Activated T-cell treated with anti-CD3 and anti-CD28 coated beads for 24 hours (primary cell): ENCODE measurements at places on chromosomes 12 and 14.

DNA sequence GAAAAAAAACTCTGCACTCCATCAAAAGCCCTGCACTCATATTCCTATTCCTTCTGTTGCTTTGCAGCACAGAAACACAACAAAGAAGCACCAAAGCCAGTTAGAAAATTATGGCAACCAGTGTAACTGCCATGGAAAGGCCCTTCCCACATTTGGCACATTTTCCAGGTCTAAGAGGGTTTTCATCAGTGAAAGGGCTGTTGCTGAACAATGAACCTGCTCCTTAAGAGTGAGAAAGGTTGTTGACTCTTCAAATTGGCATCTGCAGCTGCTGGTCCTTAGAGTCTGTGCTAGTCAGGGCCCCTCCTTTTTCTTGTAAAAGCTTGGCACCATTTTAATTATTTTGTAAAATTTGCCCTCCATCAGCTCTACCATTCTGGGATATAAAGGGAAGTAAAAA, 378.7 kb upstream of the KITLG start:
- DNase-seq = no peak

DNA sequence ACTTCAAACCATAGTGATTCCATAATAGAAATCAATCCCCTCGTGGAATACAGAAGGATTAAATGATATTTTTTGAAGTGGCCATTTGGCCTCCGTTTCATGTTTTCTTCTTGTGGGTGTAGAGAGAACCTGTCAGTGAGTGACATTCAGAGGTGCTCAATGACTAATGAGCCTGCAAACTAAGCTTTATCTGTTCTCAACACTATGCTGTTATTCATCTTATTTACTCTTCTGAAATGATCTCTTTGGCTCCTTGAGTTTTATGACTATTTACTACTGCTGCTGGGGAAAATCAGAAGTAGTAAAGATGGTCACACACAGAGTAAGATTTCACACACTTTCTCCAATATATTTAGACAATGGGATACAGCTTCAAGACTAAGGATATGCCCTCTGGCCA, 30.4 kb downstream of the ATP2B1 start:
- DNase-seq = no peak

DNA sequence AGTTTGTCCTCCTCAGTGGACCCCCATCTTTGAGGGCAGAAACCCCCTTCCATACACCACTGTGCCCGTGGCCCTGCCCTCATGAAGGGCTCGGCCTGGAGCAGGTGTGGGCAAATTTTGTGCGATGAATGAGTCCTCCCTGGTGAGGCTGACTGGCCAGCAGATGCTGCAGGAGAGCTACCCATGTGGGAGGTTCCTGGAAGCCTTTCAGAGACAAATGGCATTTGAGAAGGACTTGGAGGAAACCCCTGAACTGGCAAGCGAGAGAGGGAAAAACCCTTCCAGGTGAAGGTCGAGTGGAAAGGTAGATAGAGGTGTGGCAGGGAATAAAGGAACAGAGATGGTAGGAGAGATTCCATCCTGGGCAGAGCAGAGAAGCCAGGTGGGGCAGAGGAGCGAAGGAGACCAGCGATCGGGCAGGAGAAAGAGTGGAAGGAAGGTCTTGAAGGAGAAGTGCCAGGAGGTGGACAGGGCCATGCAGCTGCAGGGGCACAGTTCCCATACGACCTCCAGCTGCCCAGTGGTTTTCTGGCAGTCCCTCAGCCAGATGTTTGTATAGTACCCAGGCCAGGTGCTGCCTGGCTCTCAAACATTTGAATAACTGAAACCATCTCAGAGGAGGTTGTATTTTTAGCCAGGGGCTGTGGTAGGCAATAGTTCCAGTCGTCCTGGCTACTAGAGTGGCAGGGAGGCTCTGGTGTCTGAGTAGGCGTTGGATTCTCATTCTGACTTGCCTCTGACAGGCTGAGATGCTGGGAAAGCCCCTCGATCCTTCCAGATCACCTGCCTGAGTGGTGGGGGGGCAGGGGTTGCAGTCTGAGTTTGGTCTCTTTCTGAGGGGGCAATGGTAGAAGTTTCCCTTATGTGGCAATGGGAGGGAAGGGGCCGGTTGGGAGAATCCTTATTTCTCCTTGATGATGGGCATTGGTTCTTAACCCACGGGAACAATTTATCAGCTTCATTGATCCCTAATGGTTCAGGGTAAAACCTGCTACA, 40.1 kb downstream of the FBXL14 start:
- DNase-seq = peak; percentile 20

DNA sequence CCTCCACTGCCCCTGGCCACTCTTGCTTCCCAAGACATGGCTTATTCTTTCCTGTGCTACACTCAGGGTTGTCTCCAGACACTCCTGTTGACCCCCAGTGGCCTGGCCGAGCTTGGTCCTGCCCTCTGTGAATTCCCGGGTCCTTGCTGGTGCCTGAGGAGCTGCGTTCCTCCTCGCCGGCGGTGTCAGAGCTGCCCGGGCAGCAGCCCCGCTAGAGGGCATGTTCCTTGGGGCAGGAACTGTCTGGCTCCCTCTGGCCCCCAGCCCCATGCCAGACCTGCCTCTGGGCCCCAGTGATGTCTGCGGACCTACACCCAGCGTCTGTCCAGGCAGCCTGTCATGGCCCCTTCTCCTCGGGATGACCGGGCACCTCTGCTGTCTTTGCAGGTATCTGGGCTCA, 68.4 kb downstream of the AACS start:
- no peak for DNase-seq

DNA sequence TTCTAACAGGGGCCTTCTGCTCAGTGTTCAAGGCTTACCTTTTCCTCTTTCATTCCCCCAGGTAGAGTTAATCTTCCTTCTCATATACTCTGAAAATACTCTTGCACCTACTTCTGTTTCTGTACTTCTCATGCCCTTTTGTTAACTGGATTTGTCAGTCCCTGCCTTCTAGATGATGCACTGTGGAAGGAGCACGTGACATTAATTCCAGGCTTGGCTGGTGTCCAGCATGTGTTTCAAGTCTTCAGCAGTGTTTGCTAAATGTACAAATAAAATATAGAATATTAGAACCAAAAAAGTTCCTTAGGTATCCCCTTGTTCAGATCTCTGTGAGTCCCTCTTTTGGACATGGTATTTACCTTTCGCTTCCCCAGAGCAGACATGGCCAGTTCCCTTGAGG, 27.9 kb upstream of the EVL start:
- no peak for DNase-seq

DNA sequence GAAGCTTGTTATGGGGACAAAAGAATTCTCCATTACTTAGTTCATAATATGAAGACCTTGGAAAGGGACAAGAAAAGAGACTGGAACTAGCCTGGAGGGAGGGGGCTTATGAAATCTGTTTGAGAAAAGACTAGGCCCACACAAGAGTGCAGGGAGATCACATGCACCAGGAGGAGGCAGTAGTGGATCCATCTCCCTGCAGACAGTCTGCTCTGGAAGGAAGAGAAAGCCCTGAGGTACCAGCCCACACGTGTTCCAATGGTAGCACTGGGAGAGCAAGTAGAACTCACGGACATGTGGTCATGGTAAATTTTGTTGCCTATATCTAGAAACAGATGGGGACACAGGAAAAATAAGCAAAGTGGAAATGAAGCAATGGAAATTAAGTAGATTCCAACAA, 445.4 kb downstream of the SOX5 start:
- DNase-seq = no peak

- no peak for DNase-seq
Observed at GRCh38 chr14:71658261-71658860, 273.9 kb upstream of the RGS6 start.

- DNase-seq = no peak
Observed at GRCh38 chr12:109940339-109940923, 40.4 kb downstream of the TCHP start.

DNA sequence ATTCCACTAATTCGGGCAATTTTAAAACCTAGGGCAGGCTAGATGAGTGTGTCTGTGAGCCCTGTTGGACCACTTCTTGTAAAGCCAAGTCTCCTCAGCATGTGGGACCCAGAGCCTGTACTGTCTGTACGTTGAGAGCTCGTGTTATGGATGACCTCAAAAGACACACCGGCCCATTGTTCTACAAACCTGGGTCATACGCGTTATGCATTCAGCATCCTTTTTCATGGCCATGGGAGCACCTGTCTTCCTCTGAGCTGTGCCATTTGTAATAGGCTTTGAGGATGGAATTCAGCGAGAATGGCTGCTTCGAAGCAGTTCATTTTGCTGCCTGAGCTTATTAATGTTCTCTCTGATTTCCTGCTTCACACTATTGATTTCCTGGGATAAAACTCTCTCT, 15.0 kb downstream of the WSCD2 start:
- no peak for DNase-seq

DNA sequence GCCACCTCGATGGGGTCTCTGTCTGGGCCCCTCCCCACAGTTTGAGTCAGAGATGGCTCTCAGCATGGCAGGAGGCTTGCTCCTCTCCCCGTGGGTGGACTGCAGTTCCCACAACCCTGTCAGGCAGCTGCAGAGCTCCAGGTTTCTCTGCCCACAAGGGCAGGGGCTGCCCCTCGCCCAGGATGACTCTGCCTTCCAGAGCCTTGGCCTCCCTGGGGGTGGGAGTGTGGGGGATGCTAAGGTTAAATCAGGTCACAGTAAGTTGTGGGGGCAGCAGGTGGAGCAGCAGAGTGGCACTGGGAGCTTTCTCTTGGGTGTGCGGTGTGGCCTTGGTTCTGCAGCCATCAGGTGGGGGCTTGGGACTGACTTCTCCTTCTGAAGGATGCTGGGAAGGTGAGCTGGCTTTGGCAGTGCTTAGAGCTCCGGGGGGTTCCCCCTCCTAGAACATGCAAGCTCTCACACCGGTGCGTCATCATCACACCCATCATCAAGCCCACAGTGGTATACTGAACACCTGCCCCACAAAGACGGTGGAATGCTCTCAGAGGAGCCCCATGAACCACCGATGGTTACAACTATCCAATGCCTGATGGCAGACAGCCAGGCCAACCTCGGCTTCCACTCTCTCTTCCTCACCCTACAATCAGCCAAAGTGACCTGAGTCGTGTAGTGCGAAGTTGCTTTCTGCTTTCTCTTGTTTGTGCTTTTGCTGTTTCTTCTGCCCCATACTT, 39.7 kb downstream of the ERH start:
- DNase-seq = peak; percentile 13

DNA sequence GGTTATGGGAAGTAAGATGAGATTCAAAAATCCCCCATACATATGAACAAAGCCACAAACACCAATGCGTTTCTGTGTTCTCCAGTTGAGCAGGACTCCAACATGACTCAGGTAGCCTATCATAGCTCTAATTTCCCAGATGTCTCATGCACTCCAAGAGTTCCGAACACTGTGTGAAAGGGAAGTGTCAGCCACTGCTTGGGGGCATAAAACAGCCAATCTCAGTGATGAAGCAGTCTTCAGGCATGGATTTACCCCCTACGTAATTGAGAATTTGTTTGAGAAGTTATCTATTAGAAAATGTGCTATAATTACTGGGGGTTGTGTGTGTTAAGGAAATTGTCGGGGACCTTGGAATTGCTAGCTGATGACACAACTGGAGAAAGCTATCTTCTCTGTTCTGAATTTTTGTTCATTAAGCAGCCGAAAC, 153.9 kb upstream of the AVPR1A start:
- DNase-seq = no peak

DNA sequence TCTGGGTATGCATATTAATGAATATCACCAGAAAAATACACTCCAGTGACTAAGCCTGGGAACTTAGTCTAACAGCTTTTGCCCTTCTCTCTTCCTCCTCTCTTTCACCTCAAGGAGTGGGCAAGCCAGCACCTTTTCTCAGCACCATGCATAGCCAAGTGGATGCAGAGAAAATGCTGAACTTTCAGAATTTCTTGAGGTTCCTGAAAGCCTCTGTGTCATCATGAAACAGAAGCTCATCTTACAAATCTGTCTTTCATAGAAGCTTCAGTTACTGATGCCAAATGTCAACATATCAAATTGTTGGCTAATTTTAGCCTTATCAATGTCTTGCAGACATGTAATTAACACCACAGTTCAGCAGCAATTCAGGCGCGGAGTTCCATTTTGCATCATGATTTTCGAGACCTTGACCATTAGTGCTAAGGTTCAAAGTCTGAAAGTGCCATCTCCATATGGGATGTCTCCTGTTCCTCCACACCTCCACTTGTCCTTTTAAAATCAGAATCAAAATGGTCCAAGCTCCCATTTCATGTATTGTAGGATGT, 51.1 kb upstream of the RPH3A start:
- DNase-seq = no peak

GRCh38 chr12:54431911-54432814, 13.1 kb upstream of the ITGA5 start:
- no peak for DNase-seq

DNA sequence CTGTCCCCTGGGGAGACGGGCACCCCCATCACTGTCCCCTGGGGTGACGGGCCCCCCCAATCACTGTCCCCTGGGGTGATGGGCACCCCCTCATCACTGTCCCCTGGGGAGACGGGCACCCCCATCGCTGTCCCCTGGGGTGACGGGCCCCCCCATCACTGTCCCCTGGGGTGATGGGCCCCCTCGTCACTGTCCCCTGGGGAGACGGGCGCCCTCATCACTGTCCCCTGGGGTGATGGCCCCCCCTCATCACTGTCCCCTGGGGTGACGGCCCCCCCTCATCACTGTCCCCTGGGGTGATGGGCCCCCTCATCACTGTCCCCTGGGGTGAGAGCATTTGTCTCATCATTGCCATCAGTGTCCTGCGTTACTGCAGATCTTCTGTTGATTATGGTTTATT, 38.6 kb downstream of the PACS2 start:
- no peak for DNase-seq

GRCh38 chr12:47378222-47378582, 298.4 kb upstream of the AMIGO2 start:
- no peak for DNase-seq

DNA sequence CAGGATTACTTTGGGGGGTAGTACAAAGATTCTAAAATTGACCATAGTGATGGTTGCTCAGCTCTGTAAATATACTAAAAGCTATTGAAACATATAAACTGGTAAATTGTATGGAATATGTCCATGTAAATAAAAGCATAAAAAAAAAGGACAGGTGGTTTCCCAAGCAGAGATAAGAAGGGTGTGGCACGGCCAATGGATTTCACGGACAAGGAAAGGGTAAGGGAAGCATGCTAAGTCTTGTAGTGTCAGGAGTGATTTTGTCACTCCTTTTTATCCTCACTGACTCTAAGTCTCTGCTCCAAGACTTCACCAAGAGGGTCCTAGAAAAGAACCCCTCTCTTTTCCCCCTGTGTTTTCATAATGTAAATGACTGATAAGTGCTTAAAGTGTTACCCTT, 229.2 kb downstream of the SPTSSA start:
- no peak for DNase-seq
